Hepatic stellate cell (primary cell): ENCODE measurements at places on chromosomes 3 and 15.

- DNase-seq = no peak
Observed at GRCh38 chr3:41920406-41920965, 41.4 kb downstream of the ULK4 start.

DNA sequence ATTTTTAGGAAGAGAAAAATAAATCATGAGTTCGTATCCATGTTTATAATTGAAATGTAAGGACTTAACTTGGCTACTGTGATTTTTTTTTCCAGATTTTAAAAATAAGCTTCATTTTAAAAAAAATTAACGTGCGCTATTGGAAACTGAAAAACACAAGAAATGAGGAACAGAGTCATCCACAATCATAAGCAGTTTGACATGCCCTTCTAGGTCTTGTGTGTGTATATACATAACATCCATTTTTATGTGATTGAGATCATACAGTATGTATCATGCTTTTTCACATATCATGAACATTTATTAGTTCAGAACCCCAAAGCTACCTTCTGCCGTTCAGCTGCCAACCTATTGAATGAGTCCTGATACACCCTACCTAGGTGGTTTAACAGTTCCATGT lies 22.7 kb downstream of the IREB2 start:
- DNase-seq = no peak

DNA sequence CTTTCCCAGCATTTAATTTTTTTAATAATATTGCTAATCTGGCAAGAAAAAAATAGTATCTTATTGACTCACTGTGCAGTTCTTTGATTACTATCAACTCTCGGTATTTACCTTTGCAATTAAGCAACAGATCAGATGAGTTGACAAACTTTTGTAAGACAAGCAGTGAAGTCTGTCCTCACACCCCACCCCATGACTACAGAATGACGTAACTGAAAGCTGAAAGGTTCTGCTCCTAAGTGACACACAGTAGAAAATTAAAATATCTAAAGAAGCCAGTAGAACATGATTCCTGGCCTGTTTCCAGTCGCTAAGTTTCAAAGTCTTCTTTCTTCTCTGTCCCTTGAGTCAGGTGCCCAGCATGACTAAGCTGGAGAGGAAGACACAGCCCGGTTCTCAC lies 135.5 kb downstream of the STT3B start:
- DNase-seq = no peak

- DNase-seq = no peak
Observed at GRCh38 chr3:130841357-130841756, 52.5 kb upstream of the ATP2C1 start.

DNA sequence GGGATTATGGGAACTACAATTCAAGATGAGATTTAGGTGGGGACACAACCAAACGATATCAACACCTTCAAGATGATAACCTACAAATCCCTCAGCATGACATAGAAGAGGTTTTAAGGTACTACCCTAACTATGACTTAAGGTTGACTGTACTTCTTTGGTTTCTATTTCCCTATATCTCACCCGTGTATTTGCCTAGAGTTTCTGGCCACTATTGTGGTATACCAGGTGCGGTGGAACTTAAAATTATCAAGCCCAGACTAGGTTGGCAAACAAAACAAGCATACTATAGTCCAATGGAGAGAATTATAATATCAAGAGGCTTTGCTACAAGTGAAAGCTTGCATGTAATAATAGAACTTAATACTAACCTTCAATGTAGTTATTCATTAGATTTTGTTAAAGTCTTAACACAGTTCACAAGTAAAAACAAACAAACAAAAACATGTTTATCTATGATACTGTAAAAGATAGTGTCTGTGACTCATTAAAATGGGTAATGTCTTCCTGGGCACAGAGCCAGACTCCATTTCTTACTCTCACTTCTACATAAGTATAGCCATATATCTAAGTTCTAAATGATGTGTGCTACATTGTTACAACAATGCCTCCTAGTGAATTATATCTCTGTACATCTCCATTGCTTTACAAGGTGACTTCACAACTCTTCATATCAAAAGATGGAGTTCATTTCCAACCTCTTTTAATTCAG lies 479.1 kb downstream of the ZBBX start:
- no peak for DNase-seq

DNA sequence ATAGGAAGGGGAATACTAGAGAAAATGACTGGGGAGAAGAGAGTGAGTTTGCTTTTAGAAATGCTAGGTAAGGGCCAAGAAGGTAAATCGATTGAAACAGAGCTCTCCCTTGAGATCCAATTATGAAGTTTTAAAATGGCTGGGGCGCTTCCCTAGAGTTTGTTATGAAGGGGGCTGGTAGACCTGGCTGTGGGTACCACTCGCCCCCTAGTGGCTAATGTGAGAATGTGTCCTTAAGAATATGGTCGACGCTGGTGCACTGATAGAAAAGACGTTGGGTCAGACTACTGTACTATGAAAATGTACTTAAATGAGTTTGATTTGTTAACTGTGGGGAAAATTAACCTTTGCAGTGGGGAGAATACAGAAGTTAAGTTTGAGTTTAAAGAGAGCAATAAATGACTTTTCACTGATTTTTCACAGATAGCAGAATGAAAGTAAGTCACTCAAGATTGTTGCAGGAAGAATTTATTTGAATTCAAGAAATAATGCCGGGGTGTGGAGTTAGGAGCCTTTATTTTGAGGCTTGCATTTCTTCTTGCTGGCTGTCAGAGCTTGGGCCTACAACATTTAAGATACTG lies 9.2 kb downstream of the TMPRSS7 start:
- peak; percentile 55 for DNase-seq

DNA sequence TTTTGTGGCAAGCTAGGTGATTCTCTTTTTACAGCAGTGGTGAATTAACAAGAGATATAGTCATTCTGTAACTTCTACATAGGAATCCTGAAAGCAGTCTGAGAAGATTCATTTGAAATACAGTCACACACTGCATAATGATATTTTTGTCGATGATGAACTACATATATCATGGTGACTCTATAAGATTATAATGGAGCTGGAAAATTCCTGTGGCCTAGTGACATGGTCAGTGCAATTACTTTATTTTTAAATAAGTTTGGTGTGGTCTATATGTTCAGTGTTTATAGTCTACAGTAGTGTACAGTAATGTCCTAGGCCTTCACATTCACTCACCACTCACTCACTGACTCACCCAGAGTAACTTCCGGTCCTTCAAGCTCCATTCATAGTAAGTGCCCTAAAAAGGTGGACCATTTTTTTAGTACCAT lies 511.4 kb upstream of the MCTP2 start:
- DNase-seq = no peak

GRCh38 chr3:23991306-23991682 lies 46.2 kb downstream of the NR1D2 start:
- no peak for DNase-seq

DNA sequence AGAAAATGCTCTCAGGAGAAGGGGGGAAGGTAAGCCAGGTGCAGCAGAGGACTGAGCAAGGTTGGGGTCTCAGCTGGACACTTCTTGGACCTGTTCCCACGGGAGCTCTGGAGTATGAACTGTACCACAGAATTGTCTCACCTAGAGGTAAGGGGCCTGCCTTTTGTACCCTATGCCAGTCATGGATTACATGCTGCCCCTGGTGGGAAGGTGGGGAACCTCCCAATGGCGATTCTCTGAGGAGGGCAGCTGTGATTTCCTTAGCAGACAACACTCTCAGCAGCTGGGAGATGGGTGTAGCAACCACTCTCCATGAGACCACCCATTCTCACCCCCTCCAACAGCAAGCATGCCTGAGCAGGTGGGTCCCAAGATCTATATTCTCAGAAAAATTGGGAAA lies 329.4 kb upstream of the CTNNB1 start:
- no peak for DNase-seq

DNA sequence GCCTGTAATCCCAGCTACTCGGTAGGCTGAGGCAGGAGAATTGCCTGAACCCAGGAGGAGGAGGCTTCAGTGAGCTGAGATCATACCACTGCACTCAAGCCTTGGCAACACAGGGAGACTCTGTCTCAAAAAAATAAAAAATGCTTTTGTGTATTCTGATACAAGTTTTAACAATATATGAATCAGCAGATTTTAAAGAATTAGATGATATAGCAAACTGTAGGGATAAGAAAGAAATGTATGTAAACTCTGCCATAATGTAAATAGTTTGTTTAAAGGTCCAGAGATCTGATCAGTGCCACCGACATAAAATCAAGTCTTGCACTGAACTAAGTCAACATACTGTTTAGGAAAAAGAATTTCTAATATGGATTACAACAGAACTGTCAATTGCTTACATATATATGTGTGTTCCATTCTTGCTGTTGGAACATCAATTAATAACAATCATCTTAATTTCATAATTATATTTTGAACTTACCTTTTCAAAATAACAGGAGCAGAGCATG lies 208.3 kb downstream of the NEK10 start:
- no peak for DNase-seq

DNA sequence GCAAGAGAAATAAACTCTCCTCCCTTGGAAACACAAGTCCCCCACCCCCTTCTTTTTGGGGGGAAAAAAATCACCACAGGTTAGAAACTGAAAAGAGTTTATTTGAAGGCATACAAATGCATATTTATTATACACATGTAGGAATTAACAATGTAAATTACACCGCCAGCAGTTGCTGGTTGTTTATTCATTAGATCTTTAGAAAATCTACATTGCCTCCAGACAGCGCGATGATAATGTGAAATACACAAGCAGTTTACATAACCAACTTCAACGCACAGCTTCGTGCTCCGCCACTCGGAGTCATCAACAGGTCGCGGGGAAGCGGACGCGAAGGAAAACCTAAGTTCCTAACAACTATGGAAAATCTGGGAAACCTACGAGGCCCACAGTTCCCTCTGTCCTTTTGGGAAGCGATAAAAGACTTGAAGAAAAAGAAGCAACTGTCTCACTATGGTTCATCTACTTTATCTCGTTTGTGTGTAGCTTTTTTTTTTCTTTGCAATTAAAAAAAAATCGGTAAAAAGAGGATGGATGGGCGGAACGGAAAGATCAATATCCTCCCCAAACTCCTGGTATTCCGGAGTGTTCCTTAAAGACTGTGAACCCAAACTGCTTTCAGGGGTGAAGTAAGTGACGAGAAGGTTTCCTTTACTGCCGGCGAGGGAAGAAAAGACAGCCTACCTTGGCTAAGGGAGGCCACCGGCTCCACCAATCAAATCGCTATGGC lies 8.4 kb upstream of the FOXB1 start:
- no peak for DNase-seq

DNA sequence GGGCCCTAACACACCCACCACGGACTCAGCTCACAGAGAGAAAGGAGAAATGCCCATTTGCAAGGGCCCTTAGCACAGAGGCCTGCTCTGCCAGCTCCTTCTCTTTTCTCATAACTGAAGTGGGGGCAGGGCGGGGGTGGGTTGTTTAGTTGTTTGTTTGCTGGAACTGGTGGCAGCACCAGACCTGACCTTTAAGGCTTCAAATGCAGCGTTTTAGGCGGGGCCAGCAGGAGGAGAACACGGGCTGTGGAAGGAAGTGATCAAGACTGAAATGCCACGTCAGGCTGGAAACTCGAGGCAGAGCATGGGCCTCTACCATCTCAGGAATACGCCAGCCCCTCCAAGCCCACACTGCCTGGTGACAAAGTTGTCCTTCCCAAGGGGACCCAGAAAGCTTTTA lies 9.3 kb downstream of the CACNA2D2 start:
- no peak for DNase-seq

DNA sequence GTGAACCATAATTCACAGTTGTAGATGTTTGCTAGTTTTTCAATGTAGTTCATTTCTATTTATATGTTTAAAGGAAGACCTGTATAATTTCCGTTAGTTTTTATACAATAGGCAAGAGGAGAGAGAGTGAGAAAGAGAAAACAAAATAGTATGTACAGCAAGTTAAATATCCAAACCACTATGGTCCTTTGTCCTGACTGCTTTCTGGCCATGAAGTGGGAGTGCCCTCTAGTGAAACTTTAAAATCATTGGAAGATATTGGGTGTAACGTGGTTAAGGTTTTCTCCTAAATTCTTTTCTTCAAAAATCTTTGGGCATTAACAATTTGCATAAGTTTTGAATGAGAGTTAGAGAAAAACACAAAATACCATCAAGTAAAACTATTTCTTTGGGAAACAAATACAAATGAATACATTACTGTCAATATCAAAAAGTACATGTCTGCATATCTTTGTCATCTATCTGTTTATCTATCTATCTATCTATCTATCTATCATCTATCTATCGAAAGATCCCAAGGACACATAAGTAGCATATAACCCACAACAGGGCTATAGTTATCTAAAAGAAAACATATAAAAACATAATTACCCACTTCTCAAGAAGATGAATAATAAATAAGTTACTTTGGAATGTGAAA lies 534.6 kb upstream of the ATP11B start:
- no peak for DNase-seq

DNA sequence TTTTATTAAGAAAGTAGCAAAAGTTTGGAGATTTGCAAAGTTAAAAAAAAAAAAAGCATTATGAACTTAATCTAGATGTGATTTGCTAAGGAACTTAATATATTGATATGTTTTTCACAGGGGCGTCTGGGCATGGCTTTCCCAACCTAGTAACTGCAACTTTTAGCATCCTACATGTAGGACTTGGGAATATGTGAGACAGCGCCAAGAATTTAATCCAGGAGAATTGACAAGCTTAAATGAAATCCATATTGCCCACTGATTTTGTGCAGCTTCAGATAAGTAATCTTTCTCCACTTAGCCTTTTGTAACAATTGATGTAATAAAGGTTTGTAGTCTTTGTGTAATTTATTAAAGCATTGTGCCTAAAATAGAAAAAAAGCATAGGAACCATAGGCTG lies 982 bp upstream of the GABPB1 start:
- no peak for DNase-seq

- peak; percentile 53 for DNase-seq
Observed at GRCh38 chr15:52481915-52482314, 46.8 kb downstream of the MYO5A start.

- DNase-seq = no peak
Observed at GRCh38 chr3:149174901-149175300, 45.5 kb downstream of the HPS3 start.

GRCh38 chr3:32280262-32280910 lies 41.9 kb downstream of the CMTM8 start:
- DNase-seq = no peak

DNA sequence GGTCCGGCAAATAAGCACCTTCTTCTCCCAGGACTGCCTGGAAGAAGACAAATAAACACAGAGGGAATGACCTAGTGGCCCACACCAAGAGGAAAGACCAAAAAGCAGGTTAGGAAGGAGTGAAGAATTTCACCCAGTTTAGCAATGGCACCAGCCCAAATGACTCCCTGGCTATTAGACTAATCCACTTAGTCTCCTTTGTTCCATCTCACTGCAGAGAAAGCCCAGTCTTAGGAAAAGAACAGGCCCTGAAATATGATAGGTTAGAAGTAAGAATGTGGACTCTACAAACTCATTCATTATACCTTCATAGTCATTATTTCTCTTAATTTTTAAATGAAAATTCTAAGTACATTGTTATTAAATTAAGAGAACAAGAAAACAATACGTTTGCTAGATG lies 23.2 kb downstream of the SERPINI2 start:
- no peak for DNase-seq

- DNase-seq = no peak
Observed at GRCh38 chr15:55334997-55335396, 16.0 kb downstream of the PIGB start.

GRCh38 chr3:70501561-70501960 lies 189.1 kb upstream of the MDFIC2 start:
- no peak for DNase-seq

- DNase-seq = no peak
Observed at GRCh38 chr3:7978087-7978422, 523.6 kb upstream of the LMCD1 start.

- no peak for DNase-seq
Observed at GRCh38 chr3:129608087-129608935, 1.8 kb upstream of the PLXND1 start.
